Activated naive CD4-positive, alpha-beta T cell treated with anti-CD3 and anti-CD28 coated beads, Interleukin-2, amount 50 U/mL, for 16 hours (primary cell): ENCODE measurements at places on chromosomes 13 and 19.
A peak's percentile ranks its signal among the peaks of the same experiment; 100 is the strongest.

GRCh38 chr19:6381030-6381750 lies 5.5 kb upstream of the PSPN start:
- DNase-seq = no peak

DNA sequence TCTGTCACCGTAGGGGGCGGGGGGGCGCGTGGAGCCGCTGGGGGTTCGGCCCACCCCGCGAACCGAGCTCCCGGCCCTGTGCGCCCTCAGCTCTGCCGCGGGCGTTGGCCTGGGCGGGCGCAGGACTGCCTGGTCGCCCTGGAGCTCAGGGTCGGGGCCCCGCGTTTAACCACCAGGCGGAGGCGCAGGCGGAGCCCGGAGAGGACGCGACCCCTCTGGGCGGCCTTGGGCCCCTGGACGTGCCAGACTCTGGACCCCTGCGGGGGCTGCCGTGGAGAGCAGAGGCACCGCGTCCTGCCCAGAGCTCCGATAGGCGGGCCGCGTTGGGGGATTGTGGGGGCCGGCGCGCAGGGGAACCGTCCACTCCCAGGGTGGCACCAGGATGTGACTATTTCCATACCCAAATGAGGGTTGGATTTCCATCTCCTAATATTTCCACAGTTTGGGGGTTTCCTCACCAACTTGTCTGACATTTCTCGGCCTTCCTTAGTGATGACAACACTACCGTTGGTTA lies 13.0 kb upstream of the USP29 start:
- DNase-seq = no peak

GRCh38 chr19:14073925-14074838 lies 1.6 kb downstream of the MISP3 start:
- no peak for DNase-seq

DNA sequence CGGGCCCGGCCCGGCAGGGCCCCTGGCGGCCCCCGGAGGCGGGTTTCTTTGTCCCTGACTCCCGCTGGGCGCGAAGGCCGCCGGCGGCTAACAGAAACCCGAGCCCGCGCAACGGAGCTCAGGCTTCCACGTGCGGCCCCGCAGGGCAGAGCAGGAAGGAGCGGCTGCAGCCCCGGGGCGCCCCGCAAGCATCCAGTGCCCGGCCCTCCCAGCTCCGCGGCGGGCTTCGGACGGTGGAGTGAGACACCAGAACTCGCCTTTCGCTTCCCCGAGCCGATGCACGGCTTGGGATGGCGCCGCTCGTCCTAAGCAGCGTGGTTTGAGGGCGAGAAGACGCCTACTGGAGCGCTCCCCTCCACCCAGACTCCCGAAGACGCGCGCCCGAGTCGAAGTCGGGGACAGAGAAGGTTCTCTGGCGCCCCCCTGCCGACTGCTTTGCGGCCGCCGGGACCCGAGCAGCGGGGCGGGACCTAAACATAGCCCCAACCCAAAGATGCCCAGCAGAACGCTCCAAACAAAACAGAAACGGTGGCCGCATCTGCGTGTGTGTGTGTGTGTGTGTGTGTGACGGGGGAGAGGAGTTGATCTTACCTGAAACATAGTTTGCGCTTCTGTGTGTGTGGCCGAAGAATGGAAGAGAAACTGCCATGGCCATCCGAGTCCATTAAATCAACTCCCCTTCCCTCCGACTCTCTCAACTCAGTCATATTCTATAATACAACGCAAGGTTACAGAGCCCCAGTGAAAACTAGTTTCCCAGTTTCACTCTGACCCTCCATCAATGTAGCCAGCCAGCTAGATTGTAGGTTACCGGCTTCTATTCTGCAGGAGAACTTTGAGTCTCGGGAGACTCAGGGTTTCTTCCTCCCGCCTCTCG lies 629 bp upstream of the FGF9 start:
- peak; percentile 70 for DNase-seq

- DNase-seq = no peak
Measured at GRCh38 chr19:19160461-19161035, 9.5 kb downstream of the MEF2B start.

DNA sequence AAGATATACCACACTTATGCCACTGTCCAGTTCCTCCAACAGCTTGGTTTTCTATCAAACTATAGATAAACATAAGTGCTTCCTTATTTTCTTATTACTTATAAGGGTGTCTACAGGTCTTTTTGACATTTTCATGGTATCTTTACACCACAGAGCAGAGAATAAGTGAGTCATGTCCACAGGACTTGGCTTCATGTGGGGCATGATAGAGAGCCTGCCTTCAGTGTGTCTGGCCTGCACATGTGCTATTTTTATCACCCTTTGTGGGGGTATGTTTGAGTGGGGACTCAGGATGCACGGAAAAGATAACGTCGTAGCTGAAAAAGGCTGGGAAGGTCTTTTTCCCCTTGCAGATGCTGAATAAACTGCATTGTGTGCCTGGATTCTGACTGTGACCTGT lies 8.1 kb upstream of the STOML3 start:
- DNase-seq = no peak

GRCh38 chr13:59879281-59879680 lies 284.4 kb downstream of the DIAPH3 start:
- DNase-seq = no peak

DNA sequence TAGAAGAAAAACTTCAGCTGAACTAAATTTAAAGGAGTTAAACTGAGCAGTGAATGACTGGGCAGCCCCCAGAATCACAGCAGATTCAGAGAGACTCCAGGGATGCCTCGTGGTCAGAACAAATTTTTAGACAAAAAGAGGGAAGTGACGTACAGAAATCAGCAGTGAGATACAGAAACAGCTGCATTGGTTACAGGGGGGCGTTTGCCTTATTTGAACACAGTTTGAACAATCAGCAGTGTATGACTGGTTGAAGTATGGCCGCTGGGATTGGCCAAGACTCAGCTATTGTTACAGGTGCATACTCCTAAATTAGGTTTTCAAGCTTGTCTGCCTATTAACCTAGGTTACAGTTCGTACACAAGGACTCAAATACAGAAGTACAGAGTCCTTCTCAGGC lies 2.2 kb upstream of the SPRYD7 start:
- no peak for DNase-seq

DNA sequence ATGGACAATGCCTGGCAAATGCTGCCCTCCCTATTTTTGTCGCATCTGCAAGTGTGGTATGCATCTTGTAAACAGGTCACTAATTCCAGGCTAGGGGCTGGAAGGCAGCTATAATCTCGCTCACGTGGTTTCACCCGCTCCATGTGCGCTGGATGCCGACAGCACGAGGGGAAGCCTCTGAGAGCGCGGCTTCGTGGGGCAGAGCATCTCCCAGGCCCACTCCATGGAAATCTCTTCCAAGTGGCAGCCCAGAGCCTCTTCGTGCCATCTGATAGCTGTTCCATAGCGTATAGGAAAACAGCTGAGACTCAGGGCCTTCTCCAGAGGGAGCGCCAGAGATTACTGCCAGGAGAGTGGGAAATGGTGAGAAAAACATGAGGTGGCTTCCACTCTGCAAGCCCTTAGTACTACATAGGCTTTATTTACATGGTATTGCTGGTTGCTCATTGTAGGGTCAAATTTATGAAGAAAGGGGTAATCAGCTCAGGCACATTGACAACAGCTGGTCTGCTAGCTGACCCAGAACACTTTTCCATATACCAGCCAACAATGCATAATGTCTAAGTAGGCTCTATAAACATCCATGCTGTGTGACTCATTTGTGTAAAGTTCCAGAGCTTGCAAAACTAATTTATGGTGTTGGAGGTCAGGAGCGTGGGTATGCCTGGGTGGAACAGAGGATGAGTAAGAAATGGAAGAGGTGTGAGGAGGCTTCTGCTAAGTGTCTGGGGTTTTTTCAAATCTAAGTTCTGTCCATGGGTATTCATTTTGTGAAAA lies 165.2 kb downstream of the SHISA2 start:
- DNase-seq = peak; percentile 21
